ENCODE measurements at places on chromosomes 3 and 15. TPM values are rescaled to one million over a fixed set of nuclear protein-coding genes. Genes with fewer than 3 reads are reported as not detected.

GRCh38 chr3:124787476-124788195 is 57.4 kb downstream of the UMPS start:
- DNase-seq, result no peak

GRCh38 chr15:60195611-60196010 is 191.5 kb downstream of the FOXB1 start:
- no peak for DNase-seq

DNA sequence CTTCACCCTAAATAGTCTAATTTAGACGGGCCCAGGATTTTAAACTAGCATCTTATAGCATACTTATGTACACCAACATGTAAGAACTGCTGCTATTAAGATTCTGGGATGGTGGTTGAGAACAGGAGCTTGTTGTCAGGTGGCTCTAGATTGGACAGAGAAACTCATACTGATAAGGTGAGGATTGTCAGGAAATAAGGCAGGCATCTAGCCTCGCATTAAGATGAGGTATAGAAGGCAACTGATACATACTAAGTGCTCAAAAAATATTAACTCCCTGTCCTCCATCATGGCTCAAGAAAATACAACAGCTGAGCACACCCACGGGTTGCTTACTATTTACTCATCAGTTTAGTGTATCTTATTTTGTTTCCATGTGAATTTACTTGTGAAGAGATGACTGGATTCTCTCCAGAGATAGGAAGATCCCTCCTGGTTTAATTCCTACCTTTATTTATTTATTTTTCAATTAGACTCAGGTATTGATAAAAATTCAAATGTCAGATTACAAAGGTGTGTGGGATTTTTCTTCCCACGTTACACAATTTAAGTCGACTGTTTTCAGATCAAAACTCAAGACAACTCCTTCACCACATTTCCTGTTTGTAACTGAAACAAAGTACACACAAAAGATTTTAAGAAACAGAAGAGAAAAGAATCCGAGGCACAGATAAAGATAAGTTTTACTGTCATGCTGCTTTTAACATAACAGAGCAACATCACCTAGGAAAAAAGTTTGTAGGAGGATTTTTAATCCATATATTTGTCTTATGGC is at the start of gene TRAT1:
TSS of gene TRAT1 (plus strand) at position 664 of the 775 bp plus-strand sequence. CDS start 142 bp downstream, outside the sequence.
- DNase-seq, result no peak

- DNase-seq, result no peak
These were observed 1134.2 kb downstream of the ROBO1 start for GRCh38 chr3:78633626-78634025.

GRCh38 chr3:168714609-168715240 is 619.0 kb upstream of the GOLIM4 start:
- no peak for DNase-seq

- DNase-seq, result peak; percentile 62
These were observed 138.7 kb downstream of the PEX5L start for GRCh38 chr3:179898024-179898423.

DNA sequence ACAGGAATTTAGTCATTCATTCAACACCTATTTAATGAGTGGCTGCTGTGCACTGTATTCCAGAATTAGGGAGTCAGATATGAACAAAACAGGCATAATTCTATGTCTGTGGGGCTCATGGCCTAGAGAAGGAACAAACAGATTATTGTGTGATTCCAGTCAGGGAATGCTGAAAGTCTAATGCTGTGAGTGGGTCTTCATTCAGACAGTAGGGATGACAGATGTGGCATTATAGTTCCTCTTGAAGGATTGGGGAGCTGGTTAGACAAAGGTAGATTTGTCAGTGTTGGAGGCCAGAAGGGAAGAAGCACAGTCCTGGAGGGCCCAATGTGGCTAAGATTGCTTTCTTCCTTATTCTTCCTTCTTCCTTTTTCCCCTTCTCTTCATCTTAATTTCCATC is 226.4 kb upstream of the EIF1B start:
- DNase-seq, result no peak

Gene LDHAL6B
- total RNA-seq, result not detected

Gene FAIM
- 9.9 TPM for total RNA-seq

Data from endothelial cell of umbilical vein (primary cell).